ELF-1 (cell line): ENCODE measurements at places on chromosomes 11 and 22.

- no peak for DNase-seq
Observed at GRCh38 chr11:800473-800872, 2.4 kb upstream of the SLC25A22 start.

DNA sequence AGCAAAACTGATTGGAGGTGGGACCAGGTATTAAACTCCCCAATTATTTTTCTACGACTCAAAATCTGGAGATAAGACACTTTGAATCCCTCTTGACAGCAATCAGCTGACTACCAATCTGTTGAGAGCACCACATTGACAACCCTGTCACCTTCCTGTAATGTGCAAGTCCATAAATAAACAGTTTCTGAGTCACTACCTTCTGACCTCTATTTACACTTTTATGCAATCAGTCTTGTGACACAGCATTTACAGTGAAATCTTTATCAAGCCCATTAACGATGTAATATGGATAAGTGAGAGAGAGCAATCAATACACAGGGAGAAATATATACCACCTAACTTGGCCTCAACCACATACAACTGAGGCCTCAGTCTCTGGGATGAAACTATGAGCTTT, 283.7 kb upstream of the ANO5 start:
- no peak for DNase-seq

DNA sequence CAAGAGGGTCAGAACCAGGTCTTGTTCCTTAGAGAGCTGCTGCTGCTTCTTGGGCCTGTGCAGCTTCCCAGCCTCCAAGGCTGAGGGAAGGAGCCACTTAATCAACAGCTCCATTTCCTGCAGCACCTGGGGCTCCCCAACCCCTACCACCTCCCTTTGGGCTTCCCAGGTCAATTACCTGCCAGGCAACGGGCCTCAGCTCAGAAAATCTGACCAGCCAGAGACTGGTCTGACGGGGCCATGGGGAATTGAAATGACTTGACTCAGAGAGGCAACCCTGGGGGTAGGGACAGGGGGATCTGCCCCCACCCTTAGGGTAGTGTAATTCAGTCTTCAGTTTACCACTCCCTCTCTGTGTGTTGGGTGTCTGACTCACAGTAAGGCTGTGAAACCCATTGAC, 4.7 kb upstream of the MAJIN start:
- DNase-seq = no peak

DNA sequence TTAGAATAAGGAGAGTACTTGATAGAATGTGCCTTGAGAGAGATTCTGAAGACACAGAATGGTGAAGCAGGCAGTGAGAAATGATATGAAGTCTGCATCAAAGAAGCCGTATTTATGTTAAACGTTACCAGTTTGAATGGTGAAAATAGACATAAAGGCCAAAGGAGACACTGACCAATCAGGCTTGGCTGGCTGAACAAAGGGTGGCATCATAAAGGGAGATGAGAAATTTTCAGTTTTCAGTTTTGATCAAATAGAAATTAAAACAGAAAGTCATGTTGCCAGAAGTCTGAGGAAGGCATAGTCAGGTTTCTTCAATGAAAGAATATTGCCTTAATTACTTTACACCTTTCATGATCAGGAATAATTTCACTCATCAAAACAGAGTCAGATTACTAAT, 6.6 kb downstream of the OR51F1 start:
- no peak for DNase-seq

DNA sequence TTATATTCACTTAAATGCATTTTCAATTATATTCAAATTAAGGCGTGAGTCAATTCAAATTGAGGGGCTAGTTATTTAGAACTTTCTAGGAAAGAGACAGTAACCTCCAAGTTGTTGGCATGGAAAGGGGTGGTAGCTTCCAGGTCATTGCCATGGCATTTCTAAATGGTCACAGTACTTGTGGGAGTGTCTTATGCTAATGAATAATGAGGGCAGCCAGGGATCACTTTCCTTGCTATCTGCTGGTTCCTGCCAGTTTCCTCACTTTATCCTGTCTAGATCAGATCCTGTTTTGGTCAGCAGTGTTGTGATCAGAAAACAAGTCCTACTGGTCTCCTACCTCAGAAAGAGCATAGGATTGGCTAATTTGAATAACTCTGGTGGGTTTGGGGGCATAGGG, 21.8 kb upstream of the RNASEH2C start:
- no peak for DNase-seq

DNA sequence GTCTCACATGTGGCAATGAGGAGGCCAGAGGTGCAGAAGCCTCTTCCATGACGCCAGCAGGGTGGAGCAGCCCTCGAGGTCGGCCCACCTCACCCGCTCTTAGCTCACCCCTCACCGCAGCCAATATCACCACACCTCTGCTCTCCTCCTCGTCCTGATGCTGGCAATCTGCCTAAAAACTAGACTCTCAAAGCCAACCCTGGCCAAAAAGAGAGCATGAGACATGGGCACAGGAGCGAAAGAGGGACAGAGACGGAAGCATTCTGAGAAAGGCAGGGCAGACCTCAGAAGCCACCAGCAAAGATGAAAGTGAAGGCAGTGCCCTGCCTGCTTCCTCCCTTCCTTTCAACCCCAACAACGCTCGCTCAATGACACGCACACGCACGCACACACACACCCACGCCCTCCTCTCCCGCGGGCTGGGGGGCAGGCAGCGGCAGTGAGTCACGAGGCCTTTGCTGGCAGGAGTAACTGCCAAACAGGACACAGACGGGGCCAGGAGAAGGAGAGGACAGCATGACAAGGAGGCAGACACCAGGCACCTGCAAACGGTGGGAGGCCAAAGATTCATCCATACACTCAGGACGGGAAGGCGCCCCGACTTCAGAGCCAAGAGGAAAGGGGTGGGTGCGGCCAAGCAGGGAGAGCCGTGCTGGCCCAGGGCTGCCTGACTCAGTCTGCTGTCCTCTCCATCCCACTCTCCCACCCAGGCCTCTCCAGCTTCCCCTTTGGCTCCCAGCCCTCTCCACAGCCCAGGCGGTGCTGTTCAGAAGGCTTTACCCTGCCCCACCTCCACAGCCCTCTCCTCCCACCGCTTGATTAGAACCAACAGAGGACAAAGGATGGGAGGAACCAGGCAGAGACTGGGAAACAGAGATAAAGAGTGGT, 11.4 kb downstream of the IGSF9B start:
- peak; percentile 48 for DNase-seq

GRCh38 chr22:18023509-18024275, 669 bp downstream of the MICAL3 start:
- DNase-seq = peak; percentile 65

- DNase-seq = no peak
Observed at GRCh38 chr11:81870066-81870412, 863.6 kb downstream of the FAM181B start.

DNA sequence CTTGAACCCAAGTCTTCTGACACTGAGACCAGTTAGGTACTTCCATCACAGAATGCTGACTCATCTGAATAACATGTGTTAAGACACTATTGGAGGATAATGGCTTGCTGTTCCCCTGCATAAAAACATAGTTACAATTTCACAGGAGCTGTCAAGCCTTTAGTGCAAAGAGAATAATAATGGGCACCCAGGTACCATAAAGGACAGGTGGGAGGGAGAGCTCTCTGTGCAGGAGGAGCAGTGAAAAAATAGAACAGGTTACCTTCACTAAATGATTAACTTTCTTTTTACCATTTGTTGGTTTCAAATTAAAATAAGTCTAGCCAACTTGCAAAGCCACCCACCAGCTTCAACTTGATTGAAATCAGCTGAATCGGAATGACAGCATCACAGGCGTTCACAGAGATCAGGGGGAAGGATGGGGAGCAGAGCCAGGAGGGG, 173.2 kb downstream of the DSCAML1 start:
- DNase-seq = no peak

- DNase-seq = no peak
Observed at GRCh38 chr11:77092382-77092781, 10.3 kb upstream of the OMP start.

DNA sequence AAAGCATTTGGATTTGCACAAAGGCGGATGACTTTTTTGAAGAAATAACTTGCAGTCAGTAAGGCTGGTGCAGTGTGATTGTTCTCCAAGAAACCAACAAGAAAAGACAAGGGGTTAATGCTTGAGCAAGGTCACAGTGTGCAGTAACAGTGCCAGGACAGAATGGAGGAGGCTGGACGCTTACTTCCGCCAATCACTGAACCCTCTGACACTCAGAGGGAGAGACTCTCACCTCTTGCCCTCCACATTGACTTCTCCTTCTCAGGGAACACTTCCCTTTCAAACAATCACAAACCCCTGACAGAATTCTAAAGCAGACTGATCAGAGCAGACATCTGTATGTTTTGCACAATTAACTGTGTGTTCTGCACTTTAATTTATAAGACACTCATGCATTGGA, 228.4 kb downstream of the BLID start:
- DNase-seq = no peak

DNA sequence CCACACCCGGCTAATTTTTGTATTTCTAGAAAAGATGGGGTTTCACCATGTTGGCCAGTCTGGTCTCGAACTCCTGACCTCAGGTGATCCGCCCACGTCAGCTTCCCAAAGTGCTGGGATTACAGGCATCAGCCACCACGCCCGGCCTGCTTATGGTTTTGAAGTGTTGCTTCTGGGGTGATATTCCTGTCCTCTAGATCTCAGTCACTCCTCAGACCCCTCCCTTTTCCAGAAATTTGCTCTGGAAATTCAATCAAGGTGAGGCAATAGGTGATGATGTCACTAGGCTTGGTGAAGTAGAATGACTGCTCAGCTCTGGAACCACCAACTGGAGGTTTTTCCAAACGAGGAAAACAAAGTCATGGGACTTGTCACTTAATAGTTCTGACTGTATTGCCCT, 36.6 kb upstream of the CREB3L1 start:
- peak; percentile 20 for DNase-seq

- peak; percentile 8 for DNase-seq
Observed at GRCh38 chr11:105371311-105371710, 231.7 kb upstream of the CARD18 start.

DNA sequence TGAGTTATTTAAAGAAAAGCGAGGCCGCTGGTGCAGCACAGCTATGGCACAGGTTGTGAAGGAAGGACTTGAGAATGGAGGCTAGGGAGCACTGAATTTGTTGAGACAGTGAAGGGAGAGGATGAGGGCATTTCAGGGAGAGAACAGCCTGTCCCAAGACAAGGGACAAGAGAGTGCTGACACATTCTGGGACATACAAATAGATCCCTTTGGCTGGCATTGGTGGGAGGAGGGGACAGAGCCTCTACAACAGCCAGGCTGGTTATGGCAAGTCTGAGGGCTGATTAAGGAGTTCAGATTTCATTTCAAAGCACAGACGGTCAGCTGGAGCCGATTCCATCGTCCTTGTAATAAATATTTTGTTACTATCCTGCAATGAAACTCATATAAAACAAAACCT, 1.7 kb upstream of the SLC29A2 start:
- DNase-seq = no peak

DNA sequence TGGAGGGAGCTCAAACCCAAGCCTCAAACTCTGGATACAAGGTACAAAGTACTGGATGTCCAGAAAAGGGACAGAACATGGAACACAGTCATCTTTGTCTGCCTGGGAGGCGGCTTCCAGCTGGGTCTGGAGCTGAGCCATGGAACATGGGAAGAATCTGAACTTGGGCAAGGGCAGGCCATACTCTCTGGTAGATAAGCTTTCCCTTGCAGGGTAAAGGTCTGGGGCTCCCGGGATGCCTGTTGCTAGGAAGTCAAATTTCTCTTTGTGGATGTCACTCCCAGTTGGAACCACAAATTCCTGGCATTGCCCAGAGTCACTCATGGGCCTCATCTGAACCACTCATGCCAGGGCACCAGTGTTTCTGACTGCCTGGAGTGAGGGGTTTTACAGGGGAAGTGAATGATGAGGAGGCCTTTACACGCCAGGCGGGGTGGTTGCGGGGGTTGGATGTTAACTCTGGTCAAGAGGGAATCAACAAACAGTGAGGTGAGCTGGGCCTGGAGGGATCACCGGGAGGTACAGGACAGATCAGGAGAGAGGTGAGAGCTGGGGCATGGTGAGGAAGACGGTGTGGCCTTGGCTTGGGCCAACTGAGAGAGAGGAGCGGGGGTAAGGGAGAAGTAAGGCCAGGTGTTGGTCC, 5.7 kb downstream of the FTH1 start:
- no peak for DNase-seq

DNA sequence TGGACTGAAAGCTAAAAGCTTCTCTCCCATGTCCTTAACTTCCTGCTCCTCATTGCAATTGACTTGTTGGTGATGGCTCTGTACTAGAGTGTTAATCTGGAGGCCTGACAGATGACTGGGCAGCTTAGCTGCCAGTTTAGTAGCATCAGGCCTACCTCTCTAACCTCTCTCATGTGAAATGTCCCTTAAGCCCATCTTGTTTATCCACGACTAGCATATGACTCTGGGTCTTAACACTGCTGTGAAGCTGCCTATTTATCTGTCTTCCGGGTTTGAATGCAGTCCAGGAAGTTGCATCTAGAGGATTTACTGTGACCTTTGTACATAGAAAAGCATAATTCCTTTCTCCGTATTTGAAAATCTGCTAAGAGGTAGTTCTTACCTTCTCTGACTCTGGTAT, 85.3 kb upstream of the HORMAD2 start:
- DNase-seq = no peak

GRCh38 chr11:8065031-8065430, 16.0 kb upstream of the TUB start:
- no peak for DNase-seq

GRCh38 chr11:10480026-10480425, 25.0 kb downstream of the AMPD3 start:
- no peak for DNase-seq

DNA sequence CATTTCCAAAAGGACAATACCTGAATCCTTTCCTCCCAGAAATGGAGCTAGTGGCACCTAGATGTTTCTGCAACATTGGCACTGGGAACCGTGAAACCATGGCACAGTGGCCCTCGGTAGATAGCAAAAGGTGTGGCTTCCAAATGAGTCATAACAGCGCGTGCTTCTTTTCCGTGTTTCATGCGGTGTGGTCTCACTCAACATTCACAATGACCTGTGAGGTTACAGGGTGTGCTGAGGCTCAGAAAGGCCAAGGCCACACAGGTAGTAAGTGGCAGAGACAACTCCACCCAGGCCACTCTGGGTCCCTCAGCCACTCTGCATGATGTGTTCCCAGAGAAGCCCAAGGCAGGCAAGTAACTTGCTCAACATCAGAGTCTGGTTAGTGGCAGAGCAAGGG, 67.4 kb downstream of the TP53I11 start:
- no peak for DNase-seq

- no peak for DNase-seq
Observed at GRCh38 chr22:36772451-36772850, 3.5 kb downstream of the IFT27 start.

GRCh38 chr11:2745511-2745910, 45.7 kb upstream of the KCNQ1OT1 start:
- no peak for DNase-seq

GRCh38 chr11:61129639-61130523, 27.6 kb downstream of the CD5 start:
- peak; percentile 98 for DNase-seq

- DNase-seq = peak; percentile 88
Observed at GRCh38 chr11:121464352-121464946, 11.7 kb upstream of the SORL1-AS1 start.

GRCh38 chr11:80521592-80521991, 1080.8 kb upstream of the TENM4 start:
- DNase-seq = no peak

GRCh38 chr11:2443881-2444820, at the start of gene TRPM5:
TRPM5 (minus strand) TSS chr11:2444514; CDS start chr11:2423036, 21,478 bp downstream.
- DNase-seq = no peak
